ENCODE measurements at places on chromosomes 7 and 10. TPM values are rescaled to one million over a fixed set of nuclear protein-coding genes. Genes with fewer than 3 reads are reported as not detected.
A peak's percentile ranks its signal among the peaks of the same experiment; 100 is the strongest.

DNA sequence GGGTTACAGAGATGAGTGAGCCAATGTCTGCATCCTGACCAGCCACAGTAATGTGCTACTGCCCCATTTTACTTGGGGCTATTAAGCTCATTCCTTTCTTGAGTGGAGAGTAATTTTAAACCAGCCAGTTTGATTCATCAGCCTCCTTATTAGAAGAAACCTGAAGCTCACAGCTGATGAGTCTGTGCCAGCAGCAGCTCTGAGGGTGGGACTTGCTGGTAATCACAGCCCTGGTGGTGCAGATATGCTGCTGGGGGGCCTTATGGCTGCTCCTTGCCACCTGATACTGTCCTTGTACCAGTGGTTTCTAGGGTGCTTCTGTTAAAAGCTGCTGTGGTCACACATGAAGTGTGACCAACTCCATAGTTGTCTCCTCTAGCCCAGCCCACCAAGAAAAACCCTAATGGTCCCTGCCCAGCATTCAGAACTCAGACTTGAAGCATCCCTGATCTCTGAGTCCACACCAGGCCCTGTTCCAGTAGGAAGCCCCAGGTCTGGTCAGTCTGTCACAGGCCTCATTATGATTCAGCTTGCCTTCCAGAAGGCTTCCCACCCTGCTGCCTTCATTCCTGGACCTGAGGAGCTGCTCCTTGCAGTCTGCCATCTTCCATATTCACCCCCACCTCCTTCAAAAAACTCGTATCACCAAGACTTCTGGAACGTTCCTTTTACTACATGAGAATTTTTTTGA, 28.9 kb upstream of the RBM20 start:
- no peak for DNase-seq

GRCh38 chr7:32092346-32092745, 22.1 kb upstream of the PDE1C start:
- no peak for DNase-seq

DNA sequence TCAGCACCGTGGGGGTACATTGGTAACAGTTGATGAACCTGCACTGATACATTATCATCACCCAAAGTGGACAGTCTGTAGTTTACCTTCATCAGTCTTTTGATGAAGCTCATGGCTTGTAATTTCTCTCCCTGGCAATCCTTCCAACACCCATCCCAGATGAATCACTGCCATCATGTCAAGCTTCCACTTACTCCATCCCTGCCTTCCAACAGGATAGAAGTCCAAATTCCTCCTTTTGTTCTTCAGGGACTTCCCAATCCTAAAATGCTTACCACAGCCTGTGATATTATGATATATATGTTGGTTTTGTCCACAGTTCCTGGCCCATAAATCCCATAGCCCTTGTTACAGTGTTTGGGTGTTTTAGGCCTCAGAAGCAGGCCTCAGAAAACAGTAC, 16.1 kb downstream of the SNX10 start:
- no peak for DNase-seq

- DNase-seq: no peak
Measured at GRCh38 chr7:118054529-118054928, 129.4 kb upstream of the LSM8 start.

DNA sequence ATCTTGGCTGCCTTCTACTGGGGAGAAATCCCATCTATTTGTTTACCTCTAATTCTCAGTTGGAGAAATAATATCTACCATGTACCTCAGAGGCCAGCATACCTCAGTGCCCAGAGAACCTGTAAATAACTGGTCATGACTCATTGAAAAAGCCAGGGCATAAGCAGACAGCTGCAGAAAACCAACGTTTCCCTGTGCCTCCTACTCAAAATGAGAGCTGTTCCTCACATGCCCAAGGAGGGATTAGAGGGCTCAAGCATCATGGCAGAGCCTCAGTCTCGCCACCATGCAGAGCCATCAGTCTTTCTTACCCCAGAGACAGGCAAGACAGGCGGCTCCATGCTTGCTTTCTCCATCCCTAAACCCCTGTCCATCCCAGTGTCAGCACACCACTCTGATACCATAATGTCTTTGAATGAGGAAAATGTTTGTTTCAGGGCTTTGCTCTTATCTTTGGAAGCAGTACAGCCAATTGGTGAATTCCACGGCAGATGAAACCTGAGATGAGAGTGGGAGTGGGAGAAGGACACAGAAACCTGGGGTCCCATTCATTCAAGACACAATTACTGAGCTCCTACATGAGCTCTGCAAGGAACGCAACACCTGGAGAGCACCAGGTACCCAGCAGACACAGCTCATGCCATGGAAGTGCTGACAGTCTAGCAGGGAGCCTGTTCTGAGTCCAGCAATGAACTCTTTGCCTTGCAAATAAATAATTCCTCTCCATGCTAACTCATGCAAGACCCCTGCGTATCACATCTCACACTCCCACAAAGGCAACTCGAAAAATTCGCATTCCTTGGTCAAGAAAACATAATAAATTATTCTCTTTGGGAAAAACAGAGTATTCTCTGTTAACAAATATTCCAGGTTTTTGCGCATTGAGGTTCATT, 21.1 kb downstream of the PON1 start:
- no peak for DNase-seq

GRCh38 chr7:101077303-101078086, 7.8 kb upstream of the TRIM56 start:
- DNase-seq: peak; percentile 65

GRCh38 chr10:125797994-125798662, 22.5 kb upstream of the MMP21 start:
- DNase-seq: no peak

- no peak for DNase-seq
Measured at GRCh38 chr7:100061518-100062193, 12.1 kb downstream of the ZSCAN21 start.

DNA sequence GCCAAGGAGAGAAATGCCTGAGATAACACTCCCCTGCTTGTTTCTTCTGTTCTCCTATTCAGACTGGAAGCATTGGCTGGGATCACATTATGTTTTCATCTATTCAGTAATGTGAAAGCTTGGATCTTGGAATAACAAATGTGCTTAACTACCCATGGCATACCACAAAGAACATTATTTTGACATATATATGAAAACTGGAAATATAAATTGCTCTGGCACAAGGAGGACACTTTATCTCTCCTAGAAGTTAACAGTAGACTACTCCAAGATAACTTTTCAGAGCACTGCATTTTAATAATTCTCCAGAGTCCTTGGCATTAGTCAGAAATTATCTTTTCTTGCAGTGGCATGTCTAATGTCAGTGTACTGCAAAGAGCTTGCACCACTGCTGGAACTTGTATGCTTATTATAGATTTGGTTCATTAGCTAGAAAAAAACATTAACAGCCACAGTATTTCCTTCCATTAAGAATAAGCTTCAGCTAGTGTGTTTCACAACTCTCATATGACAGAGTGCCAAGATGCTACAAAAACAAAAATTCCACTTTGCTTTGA, 169.3 kb upstream of the LRRN3 start:
- DNase-seq: no peak

DNA sequence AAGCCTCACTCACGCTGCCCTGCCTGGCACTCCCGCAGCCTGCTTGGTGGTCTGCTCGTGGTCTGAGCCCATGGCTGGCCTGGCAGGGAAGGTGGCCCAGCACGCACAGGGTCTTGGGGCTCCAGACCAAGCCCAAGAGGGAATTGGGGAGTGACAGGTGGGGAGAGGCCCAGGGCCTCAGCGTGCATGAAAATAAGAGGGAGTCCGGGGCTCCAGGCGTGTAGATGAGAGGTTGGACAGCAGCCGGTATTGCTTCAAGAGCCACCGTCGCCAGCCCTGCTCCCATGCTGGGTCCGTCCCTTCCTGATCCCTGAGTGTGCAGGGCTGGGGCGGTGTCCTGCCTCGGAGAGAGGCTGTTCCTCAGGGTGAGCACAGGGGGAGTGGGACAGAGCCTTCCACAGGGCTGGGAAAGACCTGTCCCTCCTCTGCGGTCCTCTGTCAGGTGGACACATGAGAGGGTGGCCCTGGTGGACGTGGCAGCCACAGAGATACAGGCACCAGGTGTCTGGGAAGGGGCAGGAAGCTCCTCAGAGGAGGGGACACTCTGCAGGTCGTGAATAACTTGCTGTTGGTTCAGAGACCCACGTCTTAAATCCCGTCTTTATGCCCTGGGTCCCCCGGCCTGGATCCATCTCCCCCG, 113.1 kb downstream of the INPP5A start:
- DNase-seq: no peak

DNA sequence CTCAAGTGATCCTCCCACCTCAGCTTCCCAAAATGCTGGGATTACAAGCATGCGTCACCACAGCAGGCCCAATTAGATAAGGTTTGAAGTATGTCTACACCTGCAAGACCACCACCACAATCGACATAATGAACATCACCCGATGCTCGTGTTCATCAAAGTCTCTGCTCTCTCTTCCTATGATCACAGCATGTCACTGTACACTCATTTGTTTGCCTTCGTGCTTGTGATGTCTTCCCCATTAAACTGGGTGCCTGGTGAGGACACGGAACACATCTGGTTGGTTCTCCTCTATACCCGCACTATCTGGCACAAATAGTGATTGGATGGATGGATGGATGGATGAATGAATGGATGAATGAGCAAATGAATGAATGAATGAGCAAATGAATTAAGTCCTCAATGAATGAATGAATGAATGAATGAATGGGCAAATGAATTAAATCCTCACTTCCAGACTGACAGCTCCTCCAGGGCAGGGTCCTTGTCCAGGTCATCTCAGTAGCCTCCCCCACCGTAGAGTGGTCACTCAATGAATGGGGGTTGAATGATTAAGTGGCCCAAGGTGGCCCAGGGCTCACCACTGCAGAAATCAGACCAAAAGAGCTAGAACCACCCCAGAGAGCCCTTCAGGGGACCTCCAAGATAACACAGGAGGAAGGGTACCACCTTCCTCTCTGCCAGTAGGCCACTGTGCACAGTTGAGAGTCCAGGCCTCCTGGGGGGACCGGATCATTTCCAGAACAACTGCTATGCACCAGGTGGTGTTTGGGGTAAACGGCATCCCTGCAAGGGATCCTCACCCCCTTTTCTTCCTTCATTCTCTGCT, 101.9 kb upstream of the TNRC18 start:
- DNase-seq: no peak

- DNase-seq: no peak
Measured at GRCh38 chr7:137094-137891, 55.1 kb upstream of the FAM20C start.

- no peak for DNase-seq
Measured at GRCh38 chr10:13496931-13497330, 31.9 kb downstream of the BEND7 start.

DNA sequence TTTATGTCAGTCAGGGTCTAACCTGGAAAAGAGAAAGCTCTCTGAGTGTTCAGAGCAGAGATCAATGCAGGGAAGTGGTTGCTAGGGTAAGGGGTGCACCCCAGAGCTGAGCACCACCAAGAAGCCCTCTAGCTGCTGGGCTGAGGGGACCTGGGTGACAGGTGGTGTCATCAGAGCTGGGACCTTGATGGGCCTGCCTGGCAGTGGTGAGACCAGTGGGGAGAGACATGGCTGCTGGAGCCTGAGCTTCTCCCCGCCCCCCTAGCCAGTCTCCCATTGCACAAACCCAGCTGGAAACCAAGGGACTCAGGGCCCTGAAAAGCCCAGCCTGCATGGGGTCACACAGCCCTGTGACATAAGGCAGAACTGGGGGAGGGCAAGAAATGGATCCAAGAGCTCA, 49.1 kb upstream of the OSBPL3 start:
- no peak for DNase-seq

DNA sequence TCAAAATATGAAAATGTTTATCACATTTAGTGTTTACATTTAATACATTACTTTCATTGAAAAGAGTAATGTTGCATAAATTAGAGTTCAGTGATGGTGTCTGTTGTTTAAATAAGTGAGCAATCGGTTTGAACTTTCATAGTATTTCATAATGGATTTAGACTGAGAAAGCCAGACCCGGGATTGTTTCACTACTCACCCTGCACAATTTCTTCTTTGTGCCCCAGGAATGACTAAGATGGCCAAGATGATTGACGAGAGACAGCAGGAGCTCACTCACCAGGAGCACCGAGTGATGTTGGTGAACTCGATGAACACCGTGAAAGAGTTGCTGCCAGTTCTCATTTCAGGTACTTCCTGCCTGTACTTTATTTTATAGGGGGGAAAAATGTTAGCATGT, 74.6 kb downstream of the VCL start:
- DNase-seq: no peak

GRCh38 chr7:47525066-47525623, 56.8 kb downstream of the TNS3 start:
- DNase-seq: no peak

DNA sequence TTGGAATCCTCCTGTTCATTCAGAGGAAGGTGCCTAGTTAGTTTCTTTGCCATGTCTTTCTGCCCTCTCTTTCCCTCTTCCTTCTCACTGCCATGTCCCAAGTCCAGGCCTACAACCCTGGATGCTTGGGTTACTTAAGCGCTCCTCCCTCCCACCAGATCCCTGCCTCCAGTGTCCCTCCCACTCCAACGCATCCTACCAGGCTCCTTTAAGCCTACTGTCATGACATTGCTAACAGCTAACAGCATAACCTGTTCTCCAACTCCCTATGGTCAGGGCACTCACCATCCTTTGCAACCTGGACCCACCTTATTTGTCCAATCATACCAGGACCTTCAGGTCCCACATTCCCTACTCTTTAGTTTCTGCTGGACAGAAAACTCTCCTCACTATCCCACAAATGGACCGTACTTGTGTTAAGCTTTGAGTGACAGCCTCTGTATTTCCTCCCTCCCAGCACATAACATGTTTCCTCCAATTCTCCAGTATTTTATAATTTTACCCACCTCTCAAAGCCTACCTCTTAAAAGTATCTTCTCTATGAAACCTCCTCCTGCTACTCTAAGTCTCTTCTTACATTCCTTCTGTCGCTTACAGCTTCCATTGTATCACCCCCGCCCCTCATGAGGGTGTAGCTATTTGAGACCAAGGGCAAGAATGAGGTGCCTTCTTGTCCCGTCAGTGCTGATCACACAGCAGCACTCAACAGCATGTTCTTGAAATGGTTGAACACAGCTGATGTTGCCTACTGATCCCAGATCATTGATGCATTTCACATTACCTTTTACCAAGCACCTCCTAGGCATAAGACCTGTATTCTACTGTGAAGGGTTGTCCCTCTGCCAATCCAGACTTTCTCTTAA, 1.7 kb downstream of the BLNK start:
- no peak for DNase-seq

Gene CYP26C1
- total RNA-seq: 0.16 TPM

Gene PTF1A
- total RNA-seq: not detected

Gene POLR3A
- 39.5 TPM for total RNA-seq

Gene MYPN
- not detected for total RNA-seq

Gene COL17A1
- total RNA-seq: not detected

Gene ZPBP
- 0.47 TPM for total RNA-seq

Data from occipital lobe (tissue), 3 donors.